Stimulated activated CD8-positive, alpha-beta memory T cell treated with anti-CD3 and anti-CD28 coated beads, Interleukin-4, amount 100 ng/mL, for 1 hour (primary cell): ENCODE measurements at places on chromosomes 7 and 10.

DNA sequence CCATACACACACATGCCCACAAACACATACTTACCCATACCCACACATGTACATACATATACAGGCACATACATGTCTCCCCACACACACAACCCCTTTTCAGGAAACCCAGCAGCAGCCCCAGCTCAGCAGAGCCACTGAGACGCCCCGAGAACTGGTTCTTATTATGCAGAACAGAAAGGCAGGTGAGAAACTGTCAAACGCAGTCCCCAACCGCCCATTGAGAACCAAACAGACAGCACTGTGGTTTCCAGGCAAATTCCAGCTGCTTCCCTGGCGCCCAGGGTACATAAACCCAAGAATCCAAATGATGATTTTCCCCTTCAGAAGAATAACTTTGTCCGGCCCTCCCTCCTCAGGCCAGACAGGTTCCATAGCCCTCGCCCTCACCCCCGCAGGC lies 366.6 kb upstream of the ZMIZ1 start:
- no peak for DNase-seq

GRCh38 chr7:55444786-55445185 lies 79.6 kb downstream of the LANCL2 start:
- DNase-seq: no peak

DNA sequence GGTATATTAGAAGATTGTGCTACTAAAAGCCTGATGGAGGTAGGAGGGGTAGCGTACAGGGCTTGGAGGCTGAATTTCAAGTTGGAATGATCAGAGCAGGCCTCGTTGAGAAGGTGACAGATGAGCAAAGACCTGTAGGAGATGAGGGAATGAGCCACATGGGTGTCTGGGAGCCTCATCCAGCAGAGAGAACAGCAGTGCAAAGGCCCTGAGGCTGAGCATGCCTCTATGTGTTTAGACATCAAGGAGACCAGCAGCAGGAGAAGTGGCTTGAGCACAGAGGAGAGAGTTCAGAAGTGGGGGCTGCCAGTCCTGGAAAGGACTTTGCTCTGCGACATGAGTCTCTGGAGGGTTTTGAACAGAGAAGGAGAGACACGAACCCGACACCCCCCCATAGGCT lies 111.7 kb downstream of the TMEM130 start:
- no peak for DNase-seq

DNA sequence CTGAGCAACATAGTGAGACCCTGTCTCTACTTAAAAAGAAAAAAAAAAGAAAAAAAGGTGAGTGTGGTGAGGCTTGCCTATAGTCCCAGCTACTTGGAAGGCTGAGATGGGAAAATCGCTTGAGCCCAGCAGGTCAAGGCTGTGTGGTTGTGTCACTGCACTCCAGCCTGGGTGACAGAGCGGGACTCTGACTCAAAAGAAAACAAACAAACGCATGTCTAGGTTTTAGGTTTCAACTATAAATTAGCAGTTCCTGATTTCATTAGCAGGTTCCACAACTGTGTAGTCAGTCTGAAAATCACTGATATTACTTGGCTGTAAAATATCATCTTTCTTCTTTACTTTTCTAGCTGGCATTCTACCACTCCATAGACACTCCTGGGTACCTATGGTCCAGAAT lies 155.7 kb upstream of the HGF start:
- no peak for DNase-seq

DNA sequence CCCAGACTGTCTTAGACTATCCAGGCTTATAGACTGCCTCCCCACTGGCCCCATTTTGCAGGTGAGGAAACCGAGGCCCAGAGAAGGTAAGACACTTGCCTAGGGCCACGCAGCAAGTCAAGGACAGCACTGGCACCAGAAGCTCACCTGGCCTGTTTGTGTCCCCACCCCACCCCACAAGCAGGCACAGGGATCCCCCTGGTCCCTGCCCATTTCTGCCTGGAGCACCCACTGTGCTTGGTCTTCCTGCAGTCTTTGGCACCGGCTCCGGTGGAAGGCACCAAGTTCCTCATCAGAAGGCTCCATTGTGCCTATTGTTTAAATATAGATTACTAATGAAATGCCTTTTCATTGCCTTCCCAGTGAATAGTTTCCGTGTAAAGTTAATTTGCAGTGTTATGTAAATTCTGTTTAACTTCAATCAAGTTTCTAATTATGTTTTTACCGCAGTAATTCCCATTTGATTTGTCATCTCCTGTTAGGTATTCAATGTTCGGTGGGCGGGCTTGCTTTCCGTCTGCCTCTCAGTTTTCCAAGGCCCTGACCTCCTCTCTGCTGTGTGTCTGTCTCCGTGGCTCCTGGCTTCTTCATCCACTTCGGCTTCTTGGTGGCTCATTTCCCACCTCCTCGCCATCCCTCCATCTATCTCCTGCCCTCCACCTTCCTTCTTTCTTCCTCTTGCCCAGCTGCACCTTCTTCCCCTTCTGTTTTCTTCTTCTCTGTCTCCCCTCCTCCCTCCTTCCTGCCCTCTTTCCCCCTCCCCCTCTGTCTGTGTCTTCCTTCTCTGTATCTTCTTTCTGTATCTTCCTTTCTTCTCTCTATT lies 75.8 kb downstream of the ZMIZ1 start:
- no peak for DNase-seq

- no peak for DNase-seq
These were observed 109.1 kb upstream of the TNRC18 start for GRCh38 chr7:5532536-5533335.

GRCh38 chr7:106285855-106286492 lies 1.2 kb upstream of the NAMPT start:
- DNase-seq: no peak

- DNase-seq: no peak
These were observed 85.0 kb downstream of the ANKRD61 start for GRCh38 chr7:6116211-6116610.

DNA sequence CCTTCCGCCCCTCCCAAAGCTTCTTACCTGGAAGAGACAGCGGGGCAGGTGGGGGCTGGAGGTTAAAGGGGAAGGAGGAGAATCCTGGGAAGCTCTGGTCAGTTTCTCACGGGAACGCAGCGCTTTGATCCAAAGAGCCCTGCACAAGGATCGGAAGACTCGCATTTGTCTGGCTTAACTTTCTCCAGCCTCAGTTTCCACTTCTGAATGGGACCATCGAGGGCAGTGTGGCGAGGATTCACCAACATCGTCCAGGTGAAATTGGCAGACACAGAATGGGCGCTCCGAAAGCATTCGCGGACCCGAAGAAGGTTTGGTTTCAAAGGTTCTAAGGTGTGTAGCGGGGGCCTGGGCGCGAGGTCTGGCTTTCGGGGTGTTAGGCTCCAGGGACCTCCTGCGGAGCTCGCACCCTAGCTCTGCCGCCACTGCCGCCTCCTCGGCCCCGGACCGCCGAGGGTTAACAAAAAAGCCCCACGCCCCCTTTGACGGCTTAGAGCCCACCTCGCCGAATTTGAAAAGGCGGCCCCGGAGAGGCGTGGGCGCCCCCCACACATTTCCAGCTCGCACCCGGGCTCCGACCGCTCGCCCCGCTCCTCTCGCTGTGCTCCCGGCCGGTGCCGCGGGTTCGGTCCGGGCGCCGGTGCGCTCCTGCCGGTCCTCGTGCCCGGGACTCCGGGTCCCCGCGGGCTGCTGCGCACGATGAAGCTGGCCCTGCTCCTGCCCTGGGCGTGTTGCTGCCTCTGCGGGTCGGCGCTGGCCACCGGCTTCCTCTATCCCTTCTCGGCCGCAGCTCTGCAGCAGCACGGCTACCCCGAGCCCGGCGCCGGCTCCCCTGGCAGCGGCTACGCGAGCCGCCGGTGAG lies at the start of gene COL26A1:
COL26A1 (plus strand) TSS at position 542 of the 862 bp plus-strand sequence; CDS start at position 700, 158 bp downstream.
- no peak for DNase-seq

GRCh38 chr7:31051598-31052486 lies at the start of gene ADCYAP1R1:
TSS of gene ADCYAP1R1 (plus strand) at chr7:31052308. CDS start at chr7:31063265, 10,957 bp downstream.
- DNase-seq: no peak

DNA sequence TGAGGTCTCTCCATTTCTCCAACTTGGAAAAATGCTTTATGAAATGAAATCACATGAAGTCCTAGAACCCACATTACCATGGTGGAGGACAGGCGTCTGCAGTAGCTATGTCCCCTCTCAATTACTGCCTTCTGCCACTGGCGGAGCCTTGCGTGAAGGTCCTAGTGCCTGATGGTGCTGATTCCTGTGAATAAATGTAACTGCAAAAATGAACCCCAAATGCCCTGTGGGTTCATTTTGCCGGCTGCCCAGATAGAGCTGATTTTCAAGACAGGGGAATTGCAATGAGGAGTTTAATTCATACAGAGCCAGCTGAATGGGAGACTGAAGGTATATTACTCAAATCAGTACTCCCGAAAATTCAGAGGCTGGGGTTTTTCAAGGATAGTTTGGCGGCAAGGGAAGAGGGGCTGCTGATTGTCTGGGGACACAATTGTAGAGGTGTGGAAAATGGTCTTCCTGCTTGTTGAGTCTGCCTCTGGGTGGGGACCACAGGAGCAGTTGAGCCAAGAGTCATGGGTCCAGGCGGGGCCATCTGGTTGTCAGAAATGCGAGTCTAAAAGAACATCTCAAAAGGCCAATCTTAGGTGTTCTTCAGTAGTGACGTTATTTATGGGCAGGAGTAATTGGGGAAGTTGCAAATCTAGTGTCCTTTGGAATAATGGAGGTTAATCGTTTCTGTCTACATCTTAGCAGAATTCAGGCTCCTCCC lies 13.5 kb downstream of the PRF1 start:
- DNase-seq: no peak

DNA sequence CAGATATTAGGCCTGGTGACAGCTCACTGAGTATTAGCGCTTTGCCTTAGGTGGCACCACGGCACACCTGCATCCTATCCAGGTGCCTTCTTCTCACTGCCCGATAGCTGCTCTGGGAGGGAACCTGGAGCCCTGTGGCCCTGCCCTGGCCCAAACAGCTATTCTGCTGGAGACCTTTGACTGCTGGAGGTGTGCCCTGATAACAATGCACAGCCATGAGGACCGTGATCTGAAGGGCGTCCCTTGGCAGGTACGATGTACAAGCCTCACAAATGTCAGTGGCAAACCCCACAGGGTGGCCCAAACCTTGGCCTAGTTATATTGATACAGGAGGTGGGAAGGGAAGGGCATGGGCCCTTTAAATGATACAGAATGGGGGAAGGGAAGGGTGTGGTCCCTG lies 259.5 kb downstream of the GRID1 start:
- no peak for DNase-seq

GRCh38 chr10:60806921-60807320 lies 28.6 kb downstream of the CDK1 start:
- no peak for DNase-seq

DNA sequence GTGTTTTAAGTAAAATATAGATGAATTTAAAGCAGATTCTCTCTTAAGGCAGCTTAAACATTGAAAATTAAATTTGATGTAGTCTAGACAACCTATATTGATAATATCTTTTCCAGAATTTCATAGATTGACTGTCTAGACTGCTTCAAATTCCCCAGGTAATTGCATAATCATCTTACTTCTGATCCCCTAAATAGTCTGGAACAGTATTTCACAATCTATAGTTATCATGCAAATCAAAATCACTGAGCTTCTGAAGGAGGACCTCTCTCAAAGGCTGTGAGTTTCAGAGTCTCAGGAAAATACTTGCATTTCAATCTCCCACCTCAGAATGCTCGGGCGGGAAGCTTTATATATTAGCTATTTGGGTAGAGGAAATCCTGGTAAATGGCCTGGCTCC lies 87.3 kb downstream of the SEMA3A start:
- no peak for DNase-seq

- DNase-seq: no peak
These were observed 63.8 kb downstream of the HBP1 start for GRCh38 chr7:107232568-107233090.

DNA sequence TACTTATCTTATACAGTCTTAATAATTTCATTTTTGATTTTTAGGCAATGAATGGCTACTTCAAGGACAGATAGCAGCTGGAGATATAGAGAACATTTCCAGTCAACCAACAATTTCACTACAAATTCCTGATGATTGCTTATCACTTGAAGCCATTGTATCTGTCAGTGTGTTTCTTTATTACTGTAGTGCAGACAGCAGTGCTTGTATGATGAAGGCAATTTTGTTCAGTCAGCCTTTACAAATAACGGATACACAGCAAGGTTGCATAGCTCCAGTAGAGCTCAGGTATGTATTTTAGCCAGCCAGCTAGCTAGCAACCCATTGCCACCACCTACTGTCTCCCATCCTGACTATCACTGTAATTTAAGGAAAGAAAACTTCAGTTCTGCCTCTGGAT lies 53.8 kb downstream of the NHLRC2 start:
- no peak for DNase-seq

- no peak for DNase-seq
These were observed 10.2 kb downstream of the CUTC start for GRCh38 chr10:99742254-99742653.

DNA sequence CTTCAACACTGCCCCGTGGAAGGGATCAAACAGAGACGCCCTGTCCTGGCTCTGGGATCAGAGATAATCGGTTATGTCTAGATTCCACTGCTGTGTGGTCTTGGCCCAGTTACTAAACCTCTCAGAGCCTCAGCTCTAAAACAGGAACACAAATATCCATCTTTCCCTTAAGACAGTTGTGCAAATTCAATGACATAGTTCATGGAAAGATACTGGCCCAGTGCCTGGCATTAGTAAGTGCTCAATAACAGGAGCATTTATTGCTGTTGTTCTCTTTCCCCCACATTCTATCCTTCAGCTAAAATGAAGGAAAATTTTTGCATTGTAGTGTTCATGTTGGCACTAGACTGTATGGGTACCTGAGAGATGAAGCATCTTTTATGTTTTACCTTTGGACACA lies 58.6 kb downstream of the TACC2 start:
- DNase-seq: no peak
